RPMI7951 (cell line): ENCODE measurements at places on chromosomes 12 and 14. TPM values are rescaled to one million over a fixed set of nuclear protein-coding genes. Genes with fewer than 3 reads are reported as not detected.

Gene GLI1
- 0.49 and 0.60 TPM in 2 replicates for total RNA-seq

- DNase-seq = peak; percentile 89
Measured at GRCh38 chr14:77303417-77304156, 17.1 kb downstream of the POMT2 start.

Gene RNASE7
- not detected in 2 replicates for total RNA-seq

DNA sequence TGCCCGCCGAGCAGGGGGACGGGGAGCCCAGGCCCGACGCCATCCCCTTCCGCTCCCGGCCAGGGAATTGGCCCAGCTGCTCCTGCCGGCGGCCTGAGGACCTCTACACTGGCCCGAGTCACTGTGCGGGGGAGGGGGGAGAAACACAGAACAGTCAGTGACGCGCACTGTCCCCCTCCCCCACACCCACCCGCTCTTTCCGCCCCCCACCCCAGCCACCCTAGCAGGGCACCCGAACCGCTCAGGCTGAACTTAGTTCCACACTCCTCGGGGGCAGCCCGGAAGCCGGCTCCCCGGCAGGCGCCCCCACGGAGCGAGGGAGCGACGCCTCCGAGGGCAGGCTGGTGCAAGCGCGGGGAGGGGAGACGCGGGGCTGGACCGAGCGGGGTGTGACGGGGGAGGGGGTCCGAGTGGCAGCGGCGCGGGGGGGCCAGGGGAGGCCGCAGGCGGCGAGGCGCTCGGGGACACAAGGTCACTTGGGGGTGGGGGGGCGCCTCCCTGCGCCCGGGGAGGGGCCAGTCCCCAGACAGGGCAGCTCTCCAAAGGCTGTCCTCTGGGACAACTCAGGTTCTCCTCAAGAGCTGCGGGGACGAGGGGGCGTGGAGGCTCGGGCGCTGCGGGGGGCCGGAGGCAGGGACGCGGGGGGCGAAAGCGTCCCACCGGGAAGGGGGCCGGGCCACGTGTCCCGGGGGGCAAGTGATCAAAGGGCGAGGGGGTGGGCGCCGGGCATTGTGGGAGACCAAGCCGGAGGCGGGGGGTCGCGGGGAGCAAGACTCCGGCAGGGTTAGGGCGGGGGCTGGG is 648 bp downstream of the CHD4 start:
- DNase-seq = peak; percentile 42

Gene COCH
- 0.12 TPM in 1 of 2 replicates, not detected in the other for total RNA-seq

DNA sequence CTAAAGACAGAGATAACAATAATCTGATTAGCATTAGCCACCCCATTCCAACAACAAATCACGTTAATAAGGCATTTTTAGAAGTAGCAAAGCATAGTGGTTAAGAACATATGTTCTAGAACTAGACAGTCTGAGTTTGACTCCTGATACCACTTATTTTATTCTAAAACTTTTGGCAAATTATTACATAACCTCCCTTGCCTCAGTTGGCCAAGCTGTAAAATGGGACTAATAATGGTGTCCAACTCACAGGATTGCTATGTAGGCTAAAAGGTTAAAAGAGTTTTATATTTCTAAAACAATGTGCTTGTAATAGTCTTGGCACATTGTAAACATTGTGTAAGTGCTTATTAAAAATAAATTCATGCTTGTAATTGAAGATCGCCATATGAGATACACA is 124.7 kb upstream of the FGD4 start:
- DNase-seq = no peak

DNA sequence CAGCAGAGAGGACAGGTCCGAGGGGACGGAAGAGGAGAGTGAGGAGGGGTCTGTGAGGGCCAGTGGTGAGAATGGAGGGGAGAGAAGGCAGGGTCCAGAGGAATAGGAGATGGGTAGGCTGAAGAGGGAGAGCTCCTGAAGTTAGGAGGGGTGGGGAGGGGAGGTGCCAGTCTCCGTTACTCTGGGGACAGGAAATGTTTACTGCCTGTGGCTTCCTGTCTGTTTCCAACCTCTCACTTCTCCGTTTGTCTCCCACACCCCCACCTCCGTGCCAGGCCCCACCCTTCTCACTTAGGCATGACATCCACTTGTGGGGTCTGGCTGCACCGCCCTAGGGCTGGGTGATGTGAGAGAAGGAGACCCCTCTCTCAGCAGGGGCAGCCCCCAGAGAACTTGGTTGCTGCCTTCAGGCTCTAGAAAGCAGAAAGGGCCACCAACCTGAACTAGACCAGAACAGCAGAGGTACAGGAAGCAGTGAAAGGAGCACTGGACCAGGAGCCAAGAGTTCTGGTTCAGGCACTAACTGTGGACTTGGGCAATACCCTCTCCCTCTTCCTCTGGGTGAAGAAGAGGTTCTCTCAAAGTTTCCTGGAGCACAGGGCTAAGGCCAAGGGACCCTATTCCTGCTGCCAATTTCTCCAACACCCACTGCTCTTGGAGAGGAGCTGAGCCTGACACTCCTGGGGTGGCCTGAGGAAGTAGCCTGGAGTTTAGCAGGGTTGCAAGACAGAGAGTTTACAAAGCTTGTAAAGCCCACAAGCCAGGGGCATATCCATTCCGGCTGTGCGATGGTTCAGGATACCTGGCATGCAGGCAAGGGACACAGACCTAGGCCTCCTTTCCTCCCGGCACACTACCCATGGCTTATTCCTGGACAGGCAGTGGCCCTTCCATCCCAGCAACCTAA is 5.5 kb downstream of the ITGA5 start:
- peak; percentile 62 for DNase-seq

DNA sequence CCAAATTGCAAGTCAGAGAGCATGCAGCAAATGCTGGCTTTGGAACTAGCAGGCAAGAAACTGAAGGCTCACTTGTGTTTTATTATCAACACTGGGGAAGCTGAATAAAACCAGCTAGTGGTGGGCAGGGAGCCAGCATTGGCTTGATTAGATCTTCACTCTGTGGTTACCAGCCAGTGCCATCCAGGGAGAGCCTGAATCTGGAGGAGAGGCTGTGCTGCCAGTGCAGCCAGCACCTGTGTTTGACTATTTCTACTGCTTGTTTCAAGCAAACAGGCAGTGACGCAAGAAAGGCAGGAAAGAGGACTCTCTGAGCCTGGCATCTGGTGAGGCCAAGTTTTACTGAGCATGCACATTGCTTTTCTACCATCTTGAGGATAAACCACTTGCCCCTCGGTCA is 247.0 kb downstream of the PHLDA1 start:
- peak; percentile 90 for DNase-seq

DNA sequence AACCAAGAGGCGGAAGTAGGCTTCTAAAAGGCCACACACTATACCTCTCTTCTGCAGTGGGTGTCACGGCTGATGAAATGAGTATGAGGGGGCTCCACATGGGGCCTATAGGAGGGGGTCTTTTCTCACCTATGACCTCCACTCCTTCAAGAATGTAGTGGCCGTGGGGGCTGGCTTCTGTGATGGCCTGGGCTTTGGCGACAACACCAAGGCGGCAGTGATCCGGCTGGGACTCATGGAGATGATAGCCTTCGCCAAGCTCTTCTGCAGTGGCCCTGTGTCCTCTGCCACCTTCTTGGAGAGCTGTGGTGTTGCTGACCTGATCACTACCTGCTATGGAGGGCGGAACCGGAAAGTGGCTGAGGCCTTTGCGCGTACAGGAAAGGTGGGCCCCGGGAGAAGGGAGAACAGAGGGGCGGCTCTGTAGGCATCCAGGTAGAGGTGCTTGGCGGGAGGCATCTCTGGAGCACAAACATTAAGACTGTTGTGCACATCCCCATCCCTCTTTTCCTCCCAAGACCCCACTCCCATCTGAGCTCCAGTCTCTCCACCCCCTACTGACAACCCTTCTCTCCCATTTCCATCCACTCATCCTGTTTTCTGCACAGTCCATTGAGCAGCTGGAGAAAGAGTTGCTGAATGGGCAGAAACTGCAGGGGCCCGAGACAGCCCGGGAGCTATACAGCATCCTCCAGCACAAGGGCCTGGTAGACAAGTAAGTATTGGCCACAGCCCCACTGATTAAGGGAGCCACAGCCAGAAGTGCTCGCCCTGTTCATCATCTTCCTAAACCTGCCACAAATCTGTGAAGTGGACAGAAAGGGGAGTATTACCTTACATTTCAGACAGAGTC is 3.8 kb downstream of the GPD1 start:
- DNase-seq = no peak

Gene ARHGAP5
- total RNA-seq = 52.5 and 66.9 TPM in 2 replicates

GRCh38 chr14:61502459-61503093 is 181.2 kb downstream of the PRKCH start:
- no peak for DNase-seq

DNA sequence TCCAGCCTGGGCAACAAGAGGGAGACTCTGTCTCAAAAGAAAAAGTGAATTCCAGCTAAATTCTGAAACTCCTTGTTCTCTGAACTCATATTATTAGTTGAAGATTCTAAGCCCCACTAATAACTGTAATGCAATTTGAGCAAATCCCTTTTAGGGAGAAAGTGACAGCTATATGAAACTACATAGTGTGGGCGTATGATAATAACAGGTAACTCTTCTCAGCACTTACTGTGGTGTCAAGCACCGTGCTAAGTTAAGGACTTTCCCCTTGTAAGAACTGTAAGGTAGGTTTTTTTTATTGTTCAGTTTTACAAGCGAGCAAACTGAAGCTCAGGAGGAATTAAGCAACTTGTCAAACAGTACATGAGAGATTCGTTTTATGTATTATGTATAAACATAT is 5.4 kb downstream of the ANKRD13A start:
- no peak for DNase-seq

- DNase-seq = no peak
Measured at GRCh38 chr12:121452985-121453360, 53.1 kb downstream of the RNF34 start.

DNA sequence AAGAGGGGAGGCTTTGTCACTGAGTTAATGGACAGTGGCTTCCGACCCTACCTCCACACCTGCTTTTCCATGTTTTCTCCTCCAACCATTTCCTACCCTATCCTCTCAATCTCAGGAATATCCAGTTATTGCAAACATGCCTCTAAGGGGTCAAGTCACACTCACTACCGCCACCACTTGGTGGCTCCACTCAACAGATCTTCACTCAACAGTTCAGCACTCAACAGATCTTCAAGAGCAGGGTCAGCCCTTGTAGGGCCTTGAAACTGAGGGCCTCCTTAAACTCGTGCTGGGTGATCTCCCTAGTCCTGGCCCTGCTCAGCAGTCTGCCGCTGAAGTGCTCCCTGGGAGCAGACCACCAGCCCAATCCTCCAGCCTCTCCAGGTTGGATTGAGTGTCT is 14.2 kb downstream of the ZNF641 start:
- DNase-seq = no peak

DNA sequence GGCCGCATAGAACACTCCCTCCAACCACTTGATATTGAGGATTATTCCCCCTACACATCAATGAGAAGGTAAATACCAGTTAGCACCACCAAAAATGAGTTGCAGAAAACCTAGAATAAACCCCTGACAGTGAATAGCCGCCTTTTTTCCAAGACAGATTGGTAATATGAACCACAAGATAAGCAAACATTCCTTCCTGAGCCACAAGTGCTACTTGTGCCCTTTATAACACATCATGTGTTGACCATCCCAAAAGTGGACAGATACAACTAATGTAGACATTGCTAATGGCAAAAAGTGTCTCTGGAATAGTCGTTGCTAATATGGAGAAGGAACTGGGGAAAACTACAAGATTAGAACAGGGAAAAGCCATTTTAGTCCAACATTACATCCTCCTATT is 17.2 kb downstream of the NOXRED1 start:
- no peak for DNase-seq

DNA sequence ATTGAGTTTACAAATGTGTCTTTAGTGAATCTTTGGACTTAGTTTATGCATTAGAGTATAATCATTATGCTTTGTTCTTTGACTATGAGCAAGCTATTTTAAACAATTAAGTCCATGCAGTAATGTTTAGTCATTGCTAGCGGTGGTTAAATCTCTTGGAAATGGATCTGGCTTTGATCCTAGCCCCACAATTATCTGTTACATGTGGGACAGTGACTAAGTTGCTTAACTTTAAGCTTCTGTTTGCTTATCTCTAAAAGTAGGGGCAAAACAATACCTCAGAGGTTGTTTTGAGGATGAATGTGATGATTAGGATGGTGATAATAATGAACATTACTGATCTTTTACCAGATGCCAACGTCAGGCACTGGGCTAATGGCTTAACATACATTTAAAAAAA is 124.2 kb downstream of the NPAS3 start:
- peak; percentile 47 for DNase-seq

DNA sequence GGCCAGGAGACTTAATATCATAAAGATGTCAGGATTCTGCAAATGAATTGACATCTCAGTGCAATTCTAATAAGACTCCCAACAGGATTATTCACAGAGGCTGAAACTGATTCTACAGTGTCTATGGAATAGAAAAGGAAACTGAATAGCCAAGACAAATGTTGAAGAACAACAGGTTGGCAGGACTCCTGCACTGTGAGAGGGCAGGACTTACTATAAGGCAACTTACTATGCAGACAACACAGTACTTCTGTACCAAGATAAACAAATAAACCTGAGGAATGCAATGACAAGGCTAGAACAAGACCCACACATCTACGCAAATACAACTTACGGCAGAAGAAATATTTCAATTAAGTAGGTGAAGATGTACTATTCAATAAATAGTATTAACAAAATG is 132.2 kb upstream of the FKBP4 start:
- DNase-seq = no peak

- no peak for DNase-seq
Measured at GRCh38 chr12:22765421-22766130, 140.6 kb downstream of the ETNK1 start.

Gene FGF23
- not detected in 2 replicates for total RNA-seq

Gene PLEKHG3
- total RNA-seq = 1.8 and 1.9 TPM in 2 replicates

- DNase-seq = no peak
Measured at GRCh38 chr12:99277591-99278379, 369.8 kb upstream of the GARIN6 start.

DNA sequence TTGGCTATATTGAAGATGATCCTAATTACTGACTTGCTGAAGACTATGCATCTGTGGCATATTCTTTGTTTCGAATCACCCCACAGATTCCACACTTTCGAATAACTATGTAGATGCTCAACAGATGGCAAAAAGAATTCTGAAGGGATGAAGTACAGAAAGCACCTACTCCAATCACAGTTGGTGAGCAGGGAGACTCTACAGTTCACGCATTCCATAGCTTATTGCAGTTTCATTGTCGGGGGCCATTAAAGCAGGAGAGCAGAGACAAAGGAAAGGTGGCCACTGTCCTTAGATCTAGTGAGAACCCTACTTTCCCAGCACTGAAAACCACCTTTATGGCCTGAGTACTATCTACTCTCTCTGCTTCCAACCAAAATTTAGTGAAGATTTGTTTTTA is 191.9 kb downstream of the STXBP6 start:
- no peak for DNase-seq

Gene NTF3
- total RNA-seq = 8.6 and 9.4 TPM in 2 replicates

GRCh38 chr12:95623554-95624170 is 72.4 kb upstream of the USP44 start:
- peak; percentile 65 for DNase-seq

GRCh38 chr12:9662488-9662887 is 7.0 kb upstream of the CLEC2D start:
- DNase-seq = no peak

Gene NYNRIN
- 0.36 and 0.39 TPM in 2 replicates for total RNA-seq

DNA sequence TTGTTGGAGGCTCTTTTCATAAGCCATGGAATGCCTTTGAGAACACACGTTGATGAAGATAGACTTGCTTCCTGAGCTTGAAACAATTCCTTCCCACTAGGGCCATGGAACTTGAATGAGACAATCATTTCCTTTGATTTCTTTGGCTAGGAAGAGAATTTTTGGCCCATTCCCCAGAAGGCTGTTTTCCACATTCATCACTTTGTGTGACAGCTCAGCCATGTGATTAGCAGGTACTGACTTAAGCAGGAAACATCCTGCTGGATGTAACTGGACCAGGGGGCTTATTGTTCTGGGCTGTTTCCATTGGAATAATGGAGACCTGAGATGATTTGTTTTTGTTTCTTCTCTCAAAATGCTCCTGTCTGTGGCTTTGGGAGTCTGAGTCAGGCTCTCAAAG is 469.8 kb upstream of the SEL1L start:
- no peak for DNase-seq

Gene LAG3
- 0.10 and 0.12 TPM in 2 replicates for total RNA-seq

Gene OR6C2
- not detected in 2 replicates for total RNA-seq
